ENCODE measurements at places on chromosomes 3 and 15. TPM values are rescaled to one million over a fixed set of nuclear protein-coding genes. Genes with fewer than 3 reads are reported as not detected.

Gene BNC1
- 0.07 TPM for polyA plus RNA-seq

- DNase-seq = no peak
These were observed 419.7 kb downstream of the ZBTB20 start for GRCh38 chr3:114727373-114727772.

Gene GALNT15
- polyA plus RNA-seq = 1.1 TPM

- DNase-seq = no peak
These were observed 34.2 kb upstream of the PRR23E start for GRCh38 chr3:127158614-127159229.

DNA sequence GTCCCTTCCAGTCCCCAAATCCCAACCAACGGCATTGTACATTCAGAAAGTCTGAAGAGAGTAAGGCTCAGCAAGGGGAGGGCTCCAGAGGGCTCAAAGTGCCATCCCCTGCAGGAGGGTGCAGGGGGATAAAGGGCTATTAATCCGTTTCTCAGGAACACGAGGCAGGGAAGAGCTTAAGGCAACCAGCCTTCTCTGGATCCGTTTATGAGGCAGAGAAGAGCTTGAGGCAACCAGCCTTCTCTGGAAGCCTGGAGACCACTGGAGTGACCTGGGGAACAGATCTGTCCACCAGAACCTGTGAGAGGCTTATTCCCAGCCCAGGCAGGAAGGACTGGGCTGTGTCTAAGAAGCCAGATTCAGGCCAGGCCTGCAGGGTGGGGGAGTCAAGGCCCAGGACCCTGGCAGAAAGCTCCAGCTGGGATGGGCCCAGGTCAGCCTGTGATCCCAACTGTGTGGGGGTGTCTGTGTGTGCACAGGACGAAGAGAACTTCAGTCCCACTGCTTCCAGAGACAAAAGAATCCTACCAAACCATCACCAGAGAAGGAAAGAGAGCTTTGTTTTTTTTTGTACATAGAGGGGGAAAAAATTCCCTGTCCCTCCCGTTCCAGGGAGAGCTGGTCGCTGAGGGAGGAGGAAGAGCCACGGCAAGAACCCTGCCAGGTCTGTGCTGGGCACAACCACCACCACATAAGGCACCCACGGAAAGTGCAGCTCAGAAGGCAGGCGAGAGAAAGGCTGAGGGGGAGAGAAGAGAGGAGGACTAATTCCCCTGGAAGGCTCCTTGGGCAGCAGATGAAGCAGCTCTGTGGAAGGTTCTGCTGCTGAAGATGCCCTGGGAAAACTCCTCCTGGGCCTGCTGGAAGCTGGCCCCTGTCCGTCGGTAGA lies 1.6 kb upstream of the ULK3 start:
- no peak for DNase-seq

DNA sequence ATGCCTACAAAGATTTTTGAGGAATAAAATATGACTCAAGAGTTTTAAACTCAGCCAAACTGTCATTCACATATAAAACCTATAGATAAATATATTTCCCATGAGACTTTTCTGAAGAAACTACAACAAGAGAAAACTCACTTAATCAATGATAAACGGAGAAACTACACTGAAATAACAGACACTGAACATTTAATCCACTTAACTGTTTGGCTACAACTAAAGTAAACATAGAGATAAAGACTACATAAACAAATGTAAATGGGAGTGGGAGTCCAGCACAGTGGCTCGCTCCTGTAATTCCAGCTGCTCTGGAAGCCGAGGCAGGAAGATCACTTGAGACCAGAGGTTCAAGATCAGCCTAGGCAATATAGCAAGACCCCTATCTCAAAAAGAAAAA lies 79.2 kb downstream of the MEX3B start:
- DNase-seq = no peak

DNA sequence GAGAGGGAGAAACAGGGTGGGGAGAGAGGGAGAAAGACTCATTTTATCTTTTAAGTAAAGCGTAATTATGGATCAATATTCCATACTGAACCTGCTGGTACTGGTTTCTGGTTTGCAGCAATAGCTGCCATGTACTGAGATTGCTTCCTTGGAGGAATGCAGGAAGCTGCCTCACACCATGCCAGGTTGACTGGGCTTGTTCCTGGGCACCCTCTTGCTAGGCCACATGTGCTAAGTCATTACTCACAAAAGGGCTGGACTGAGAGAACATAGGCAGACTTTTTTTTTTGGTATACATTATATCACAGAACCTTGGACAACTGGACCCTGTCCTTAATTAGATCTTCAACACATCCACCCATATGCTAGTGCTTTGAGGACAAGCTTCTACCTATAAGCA lies 193.4 kb downstream of the ZNF621 start:
- no peak for DNase-seq

Gene SUSD5
- polyA plus RNA-seq = 0.08 TPM

DNA sequence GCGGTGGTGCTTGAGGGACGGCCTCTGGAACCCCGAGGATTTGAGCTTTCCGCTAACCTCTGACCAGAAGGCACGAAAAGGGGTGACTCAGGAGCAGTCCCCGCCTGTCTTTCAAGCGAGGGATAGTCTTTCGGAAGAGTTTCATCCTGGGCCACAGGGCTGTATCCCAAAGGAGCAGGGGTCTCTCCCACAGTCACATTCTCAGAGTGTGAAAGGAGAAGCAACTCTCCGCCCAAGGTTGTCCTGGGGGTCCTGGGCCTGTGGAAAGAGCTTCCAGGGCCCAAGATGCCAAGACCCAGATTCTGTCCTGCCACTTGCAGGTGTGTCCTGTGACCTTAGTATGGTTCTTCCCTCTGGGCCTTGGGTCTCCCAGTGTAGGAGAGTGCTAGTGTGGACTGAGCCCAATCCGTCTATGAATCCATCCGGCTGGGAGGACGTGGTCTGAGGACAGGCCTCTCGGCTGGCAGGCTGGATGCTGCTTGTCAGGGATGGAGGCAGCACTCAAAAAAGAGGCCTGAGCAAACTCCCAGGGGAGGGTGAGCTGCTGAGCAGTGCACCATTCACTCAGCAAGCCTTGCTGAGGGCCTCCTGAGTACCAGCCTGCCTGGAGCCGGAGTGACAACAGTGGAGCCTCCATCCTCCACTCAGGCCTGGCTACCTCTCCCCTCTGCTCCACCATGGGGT lies 1.6 kb upstream of the DUSP7 start:
- no peak for DNase-seq

- no peak for DNase-seq
These were observed 44.9 kb downstream of the LIPC start for GRCh38 chr15:58476525-58477162.

Gene MME
- polyA plus RNA-seq = 14.0 TPM

DNA sequence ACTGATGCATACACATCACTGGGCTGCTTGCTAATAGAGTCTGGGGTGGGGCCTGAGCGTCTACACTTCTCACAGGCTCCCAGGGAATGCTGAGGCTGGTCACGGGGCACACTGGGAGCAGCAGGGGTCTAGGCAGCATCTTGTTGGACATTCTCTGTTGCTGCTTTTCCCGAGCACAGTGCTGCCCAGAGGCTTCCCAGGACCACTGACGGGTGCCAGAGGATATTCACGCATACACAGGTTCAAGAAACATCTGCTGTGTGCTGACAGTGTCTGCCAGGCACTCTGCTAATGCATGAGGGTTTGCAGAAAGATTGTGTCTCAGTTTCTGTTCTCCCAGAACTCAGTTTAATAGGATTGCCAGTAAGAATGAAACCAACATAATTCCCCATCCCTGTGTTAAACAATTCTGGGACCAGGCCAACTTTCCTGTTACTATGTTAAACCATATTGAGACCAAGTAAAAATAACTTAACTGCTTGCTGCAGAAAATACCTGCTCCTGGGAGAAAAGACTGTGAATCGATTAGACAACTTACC lies 23.9 kb upstream of the BCL2L10 start:
- DNase-seq = no peak

Gene GPR149
- not detected for polyA plus RNA-seq

GRCh38 chr3:55330355-55330754 lies 156.8 kb downstream of the WNT5A start:
- no peak for DNase-seq

Gene CRYBG3
- polyA plus RNA-seq = 1.1 TPM

- no peak for DNase-seq
These were observed 65.8 kb downstream of the PDE8A start for GRCh38 chr15:85047271-85047948.

Gene CHRNA7
- 0.21 TPM for polyA plus RNA-seq

Gene LDHAL6B
- not detected for polyA plus RNA-seq

DNA sequence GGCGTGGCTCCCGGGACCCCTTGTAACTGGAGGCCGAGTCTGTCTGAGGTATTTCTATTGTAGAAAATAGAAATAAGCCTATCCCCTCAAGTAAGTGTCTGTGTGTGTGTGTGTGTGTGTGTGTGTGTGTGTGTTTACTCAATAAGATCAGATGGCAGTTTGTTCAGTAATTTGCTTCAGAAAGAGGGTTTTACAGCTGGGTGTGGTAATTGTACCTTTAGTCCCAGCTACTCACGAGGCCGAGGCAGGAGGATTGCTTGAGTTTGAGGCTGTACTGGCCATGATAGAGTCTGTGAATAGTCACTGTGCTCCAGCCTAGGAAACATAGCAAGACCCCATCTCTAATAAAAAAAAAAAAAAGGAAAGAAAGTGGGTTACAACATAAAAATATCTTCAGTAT lies 8.7 kb downstream of the SPINT1 start:
- no peak for DNase-seq

DNA sequence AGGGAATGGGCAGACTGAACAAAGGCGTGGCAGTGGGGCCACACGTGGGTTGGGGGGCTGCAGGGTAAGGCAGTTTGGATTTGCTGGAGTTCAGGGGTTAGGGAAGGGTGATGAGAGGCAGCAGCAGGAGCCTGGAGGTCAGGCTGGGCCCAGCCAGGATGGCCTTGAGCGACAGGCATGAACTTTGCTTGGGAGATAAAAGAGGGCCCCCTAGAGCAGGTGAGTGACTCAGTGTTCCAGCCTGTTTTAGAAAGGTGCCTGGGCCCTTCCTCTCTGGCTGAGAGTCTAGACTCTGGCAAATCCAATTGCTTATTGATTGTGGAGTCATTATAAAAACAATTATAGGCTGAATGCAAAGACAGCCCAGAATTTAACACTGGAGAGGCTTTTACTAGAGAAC lies 75.1 kb downstream of the RAB11A start:
- DNase-seq = no peak

GRCh38 chr3:48157202-48157840 lies 30.9 kb downstream of the CDC25A start:
- no peak for DNase-seq

DNA sequence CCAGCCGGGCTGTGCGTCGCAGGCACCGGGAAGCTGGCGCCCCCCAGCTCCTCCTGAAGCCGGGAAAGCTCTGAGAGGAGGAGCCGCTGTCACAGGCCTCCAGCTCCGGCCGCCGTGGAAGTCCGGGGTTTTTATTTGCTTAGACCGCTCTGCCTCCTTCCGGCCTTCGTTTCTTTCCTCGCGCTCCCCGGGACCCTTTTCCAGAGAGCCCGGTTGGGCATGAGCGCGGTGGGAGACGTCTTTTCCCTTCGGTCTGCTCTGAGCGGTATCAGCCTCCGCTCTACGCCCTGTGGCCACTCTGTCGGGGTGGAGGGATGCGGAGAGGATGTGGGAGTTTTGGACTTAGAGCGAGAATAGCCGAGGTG lies 559 bp downstream of the SENP5 start:
- DNase-seq = peak; percentile 49
